ENCODE measurements at places on chromosomes 4 and X.

- DNase-seq, result no peak
Measured at GRCh38 chrX:141405486-141405852, 163.2 kb upstream of the SPANXC start.

DNA sequence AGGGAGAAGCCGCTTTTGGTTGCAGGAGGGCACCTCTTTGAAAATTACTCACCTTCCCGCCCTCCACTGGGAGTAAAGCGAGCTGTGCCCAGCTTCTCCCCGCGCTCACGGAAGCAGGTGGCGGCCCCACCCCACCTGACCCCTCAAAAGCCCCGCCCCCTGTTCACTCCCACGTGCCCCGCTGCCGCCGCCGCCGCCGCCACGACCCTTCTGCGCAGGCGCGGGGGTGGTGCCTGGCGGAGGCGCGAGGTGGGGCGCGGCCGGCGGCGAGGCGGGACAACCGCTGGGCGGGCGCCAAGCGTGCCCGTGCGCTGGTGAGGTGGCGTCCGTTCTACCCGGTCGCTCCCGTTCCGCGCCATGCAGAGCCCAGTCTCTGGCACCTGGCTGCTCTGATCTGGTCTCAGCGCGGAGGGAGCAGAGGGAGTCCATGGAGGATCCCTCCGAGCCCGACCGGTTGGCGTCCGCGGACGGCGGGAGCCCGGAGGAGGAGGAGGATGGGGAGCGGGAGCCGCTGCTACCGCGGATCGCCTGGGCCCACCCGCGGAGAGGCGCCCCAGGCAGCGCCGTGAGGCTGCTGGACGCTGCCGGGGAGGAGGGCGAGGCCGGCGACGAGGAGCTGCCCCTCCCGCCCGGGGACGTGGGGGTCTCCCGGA, at the start of gene PI4K2B:
Gene PI4K2B, plus strand, starts transcription at position 297 of the 653 bp plus-strand sequence. Its CDS starts 131 bp downstream, at position 428.
- DNase-seq, result peak; percentile 94

- DNase-seq, result no peak
Measured at GRCh38 chr4:138992676-138993075, 22.9 kb upstream of the NOCT start.

DNA sequence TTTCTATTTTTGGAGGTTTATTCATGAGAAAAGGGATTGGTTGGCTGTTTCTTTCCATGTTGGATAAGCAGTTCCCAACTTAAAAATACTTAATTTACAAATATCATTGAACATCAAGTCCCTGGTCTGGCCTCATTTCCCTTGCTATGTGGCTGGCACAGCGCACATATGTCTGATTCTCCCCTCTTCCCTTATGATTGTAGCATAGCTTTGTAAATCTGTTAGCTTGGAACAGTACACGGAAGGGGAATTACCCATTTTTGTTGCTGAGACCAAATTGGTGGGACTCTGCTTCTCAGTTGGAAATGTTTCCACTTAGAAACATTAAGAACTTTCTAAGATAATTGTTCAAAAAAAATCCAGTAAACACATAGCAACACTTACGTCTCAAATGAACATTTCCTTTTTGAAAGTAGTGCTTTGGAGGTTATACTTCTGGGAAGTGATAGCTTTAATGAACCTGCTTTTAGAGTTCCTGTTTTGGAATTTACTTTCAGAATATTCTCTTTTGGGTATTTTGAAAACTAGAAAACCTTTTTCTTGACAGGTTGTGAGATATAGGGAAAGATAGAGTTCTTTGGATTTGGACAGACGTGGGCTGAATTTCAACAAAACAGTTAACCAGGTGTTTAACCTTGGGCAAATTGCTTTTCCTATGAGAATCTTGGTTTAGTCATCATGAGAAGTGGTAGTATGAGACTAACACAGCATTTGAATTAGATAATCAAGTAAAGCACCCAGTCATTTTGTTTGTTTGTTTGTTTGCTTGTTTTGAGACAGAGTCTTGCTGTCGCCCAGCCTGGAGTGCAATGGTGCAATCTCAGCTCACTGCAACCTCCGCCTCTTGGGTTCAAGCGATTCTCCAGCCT, 47.3 kb downstream of the STIM2 start:
- no peak for DNase-seq

DNA sequence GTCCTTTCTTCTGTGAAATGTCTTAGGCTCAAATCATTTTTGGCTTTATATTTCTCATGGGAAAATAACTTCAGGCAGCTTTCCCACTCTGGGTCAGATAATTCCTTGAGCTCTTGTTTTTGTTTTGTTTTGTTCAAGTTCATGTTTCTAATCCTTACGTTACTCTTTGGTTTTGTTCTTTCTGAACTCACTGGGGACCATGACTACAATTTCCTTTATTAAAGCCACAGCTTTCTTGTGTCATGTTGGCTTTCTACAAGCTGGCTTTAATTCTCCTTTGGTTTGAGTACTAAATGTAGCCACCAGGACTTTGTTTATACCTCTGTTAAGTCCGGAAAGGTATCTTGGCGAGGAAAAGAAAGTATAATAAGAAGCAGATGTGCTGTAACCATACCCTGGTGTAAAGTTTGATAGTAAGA, 30.8 kb upstream of the ANXA3 start:
- no peak for DNase-seq

DNA sequence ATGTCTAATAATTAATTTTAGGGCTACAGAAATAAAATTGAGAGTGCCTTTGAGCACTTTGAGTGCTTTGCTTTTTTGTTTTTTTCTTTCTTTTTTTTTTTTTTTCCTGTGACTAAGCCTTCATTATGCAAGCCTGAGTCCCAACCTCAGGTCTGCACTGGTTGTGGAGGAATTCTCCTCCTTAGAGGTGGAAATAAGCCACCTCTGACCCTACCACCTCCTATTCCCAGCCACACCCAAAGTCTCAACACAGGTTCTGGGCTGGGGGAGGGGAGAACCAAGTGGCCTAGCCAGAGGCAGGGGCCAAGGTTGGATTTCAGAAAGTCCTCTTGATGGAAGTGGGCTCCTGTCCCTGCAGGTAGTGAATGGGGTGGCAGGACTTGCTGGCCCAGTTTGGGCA, 180.2 kb downstream of the ARAP2 start:
- DNase-seq, result no peak

DNA sequence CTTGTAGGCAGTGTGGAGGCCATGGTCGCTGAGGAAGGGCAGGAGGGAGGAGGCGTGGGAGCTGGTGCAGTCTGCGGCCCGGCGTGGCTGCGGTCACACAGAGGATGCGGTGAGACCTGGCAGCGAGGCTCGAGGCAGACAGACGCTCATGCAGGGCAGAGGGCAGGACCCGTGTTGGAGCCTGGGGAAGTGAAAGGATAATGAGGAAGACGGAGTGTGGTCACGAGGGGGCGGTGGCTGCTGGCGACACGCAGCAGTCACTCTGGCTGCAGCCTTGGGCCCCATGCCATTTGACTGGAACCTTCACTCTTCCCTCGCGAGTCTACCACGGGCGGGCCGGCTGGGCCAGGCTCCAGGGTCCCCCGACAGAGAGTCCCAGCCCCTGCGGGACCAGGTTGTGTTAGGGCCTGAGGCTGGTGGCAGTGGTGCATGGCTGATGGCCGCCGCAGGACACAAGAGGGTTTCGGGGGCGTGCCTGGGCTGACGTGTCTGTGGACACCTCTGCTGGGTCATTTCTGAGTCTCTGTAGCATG, 68.8 kb upstream of the HGFAC start:
- no peak for DNase-seq

- DNase-seq, result no peak
Measured at GRCh38 chr4:15913631-15913970, 24.9 kb downstream of the FGFBP1 start.

DNA sequence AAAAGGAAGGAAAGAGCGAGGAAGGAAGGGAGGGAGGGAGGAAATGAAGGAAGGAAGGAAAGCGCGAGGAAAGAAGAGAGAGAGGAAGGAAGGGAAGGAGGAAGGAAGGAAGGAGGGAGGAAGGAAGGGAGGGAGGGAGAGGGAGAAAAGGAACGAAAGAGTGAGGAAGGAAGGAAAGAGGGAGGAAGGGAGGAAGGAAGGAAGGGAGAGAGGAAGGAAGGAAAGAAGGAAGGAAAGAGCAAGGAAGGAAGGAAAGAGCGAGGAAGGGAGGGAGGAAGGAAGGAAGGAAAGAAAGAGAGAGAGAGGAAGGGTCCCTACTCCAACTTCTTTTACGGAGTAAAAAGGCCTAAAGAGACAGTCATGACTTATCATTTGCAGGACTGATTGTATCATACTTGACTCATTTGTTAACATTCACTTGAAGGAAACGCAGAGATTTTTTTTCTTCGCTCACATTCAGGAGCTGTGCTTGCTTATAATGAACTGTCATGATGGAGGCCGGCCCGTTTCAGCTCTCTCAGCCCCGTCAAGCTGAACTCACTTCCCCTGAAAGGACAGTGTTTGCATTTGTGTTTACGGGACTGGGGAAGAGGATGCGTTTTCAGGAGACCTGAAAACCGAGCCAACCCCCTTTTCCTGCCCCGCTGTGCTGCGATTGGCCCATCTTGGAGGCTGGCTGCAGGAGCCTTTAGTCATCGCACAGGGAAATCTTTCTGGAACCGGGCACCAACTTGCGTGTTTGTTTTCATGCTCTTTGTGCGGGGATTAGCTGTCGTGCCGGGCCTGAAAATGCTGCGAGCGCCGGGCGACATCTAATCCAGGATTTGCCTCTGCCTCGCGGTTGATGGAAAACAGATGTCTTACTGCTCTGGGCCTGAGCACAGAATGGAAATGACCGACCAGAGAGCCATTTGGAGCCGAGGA, 17.8 kb downstream of the TRIM2 start:
- DNase-seq, result peak; percentile 56

DNA sequence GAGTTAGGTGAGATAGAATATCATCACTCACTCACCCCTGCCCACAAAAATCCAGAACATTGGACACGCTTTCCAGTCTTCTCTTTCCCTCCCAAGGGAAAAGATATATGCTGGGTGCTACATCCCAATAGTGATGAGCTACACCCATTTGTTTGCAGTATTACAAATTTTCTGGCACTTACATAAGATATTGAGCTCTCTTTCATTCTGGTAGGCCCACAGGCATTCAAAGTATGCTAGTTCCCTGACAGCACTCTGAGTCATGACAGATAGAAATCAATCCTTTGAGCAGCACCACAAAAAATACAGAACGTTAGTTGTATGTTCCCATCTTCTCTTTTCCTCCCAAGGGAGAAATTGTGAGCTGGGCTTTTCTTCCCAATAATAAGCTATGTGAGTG, 477.6 kb upstream of the GRID2 start:
- no peak for DNase-seq

- DNase-seq, result no peak
Measured at GRCh38 chrX:78886550-78886949, 58.6 kb upstream of the P2RY10 start.

DNA sequence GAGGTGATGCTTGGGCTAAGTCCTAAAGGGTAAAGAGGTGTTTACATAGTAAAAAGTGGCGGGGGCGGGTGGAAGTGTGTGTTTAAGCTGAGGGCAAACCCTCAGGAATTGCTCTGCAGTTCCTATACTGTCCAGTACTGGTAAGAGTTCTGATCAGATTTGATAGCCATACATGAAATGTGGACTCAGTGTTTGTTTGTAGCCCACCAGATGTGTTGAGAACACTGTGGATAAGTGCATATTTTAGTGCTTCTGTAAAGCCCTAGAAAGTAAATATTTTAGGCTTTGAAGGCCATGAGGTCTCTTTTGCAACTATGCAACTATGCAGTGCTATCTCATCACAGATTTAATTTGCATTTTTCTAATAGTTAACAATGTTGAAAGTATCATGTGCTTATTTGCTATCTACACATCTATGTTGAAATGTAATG, 80.7 kb upstream of the EOLA2 start:
- no peak for DNase-seq

DNA sequence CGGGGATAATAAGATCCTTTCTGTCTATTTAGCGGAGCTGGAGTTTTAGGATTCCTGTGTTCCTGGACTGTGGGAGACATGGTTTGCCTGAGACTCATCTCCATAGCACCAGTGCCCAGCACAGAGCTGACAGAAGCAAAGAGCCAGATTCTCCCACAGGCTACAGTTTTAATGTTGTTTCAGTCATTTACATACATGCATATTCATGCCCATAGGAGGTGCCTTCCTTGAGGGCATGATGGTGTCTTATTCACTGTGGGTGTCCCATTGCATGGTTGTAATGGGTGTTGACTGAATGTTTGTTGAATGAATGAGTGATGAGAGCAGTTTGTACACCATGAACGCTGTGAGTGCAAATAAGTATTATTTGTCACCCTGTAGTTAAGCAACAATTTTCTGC, 260.6 kb downstream of the EVC2 start:
- no peak for DNase-seq

DNA sequence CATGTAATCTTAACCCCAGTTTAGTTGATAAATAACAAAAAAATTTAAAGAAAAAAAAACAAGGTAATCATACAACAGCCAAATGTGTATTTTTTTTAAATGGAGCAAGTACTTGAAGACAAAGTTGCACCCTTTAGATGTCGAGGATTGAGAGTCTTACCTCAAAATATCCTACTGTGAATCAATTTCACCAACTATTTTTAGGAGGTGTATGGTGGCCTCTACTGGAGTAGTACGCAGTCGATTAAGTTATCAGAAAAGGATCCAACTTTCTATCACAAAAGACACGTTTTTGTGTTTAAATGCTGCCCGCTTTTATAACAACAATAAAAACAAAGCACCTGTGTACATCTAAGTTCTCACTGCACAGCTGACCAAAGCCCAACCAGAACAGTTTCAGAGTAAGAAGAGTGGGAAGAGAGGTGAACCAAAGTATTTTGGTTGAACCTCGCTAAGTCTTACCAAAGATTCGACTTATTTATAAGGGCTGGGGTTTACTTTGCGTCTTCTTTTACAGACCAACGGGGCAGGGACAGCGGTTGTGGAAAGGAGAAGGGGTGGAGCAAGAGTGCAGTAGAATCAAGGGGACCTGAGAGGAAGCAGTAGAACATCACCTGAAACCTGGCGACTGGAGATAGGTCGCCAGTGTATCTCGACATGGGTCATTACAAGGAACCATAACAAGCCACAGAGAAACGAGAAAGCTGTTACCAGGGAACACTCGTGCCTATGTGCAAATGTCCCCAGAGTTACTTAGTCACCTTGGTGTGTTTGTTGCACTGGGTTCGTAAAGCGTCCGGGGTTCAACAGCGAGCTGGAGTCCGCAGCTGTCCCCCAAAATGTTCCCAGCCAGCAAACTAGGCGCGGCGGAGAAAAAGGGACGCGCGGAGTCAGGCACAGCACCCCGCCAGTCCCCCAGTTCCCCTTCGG, 1.1 kb downstream of the RPS6KA6 start:
- DNase-seq, result no peak

DNA sequence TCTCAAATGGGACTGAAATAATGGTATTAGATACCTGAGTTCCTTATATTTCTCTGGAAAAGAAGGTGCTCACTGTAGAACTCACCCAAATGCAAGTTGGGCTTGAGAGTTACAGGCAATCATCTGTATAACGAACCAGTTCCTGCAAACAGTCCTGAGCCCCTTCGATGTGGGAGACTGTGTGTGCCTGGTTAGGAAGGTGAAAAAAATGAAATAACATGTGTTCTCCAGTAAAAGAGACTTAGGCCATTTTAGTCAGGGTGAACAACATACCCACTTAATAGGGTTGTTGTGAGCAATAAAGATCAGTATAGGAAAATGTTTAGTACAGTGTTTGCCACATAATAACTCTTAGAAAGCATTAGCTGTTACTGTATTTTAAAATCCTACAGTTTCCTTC, 23.4 kb downstream of the STIM2 start:
- no peak for DNase-seq

GRCh38 chr4:166846939-166847338, 387.4 kb downstream of the SPOCK3 start:
- no peak for DNase-seq

All from activated CD4-positive, alpha-beta T cell treated with anti-CD3 and anti-CD28 coated beads for 48 hours (primary cell).